ENCODE measurements at places on chromosomes 6 and 20.

DNA sequence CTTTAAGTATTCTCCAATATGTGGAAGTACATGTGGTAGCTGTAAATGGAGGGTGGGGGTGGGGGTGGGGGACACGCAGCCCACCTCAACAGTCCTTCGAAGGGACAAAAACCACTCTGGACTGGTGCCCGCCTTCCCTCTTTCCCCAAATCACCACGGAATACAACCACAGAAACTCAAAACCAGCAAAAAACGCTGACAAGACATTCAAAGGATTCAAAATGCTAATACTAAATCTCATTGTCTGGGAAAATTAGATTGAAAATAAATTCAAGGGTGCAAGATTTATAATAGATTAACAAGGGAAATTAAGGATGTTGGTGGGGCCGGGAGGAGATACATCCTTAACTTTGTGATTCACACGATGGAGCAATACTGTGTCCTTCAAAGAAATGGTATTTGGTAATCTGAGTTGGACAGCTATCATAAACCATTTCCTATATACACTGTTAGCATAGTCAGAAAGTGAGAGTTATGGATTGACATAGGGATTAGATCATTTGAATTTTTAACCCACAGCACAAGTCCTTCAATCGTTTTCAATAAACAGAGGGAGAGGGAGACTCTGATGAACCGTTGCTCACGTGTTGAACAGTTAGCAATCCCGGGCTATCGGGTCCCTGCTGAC lies 766 bp upstream of the TBC1D22B start:
- DNase-seq, result no peak

GRCh38 chr6:52359403-52359802 lies 2.5 kb upstream of the PAQR8 start:
- DNase-seq, result no peak

DNA sequence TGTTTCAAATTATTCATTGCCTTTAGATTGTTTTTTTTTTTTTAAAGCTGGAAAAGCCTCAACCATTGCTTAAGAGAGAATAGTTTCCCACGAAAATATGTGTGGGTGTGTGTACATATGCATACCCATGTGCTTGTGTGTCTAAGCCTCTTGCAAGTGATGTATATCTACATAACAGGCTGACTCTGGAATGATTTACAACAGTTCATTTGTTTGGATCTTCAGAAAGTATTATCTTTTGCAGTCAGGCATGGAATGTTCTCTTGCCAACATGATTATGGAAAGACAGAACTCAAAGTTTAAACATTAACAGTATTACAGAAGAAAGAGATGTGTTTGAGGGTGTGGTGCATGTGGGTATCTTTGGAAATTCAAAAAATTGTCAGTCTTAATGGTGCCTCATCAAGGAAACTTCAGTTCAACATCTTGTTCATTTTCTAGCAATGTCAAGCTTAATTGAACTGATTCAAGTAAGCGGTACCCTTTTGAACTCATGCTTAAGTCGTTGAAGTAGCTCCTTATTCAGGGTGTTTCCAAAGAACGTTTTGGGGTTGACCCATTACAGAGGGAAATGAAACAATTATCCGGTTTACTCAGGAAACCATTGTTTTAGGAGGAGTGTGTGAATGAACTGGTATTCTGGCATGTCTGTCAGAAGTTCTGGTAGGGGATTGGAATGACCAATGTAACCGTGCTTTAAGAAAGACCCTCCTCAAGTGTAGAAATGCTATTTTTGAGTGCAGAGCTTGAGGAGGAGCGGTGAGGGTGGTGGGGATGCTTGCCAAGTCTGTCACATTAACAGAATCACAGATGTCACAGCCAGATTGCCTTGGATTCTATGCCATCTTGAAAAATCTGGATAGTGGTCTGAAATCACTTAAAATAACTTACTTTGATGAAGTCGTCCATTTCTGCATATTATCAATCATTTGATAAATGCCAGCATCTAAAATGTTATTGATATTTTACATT lies 60.3 kb downstream of the ADGRG6 start:
- no peak for DNase-seq

GRCh38 chr20:21682521-21682954 lies 22.9 kb upstream of the PAX1 start:
- DNase-seq, result no peak

- DNase-seq, result no peak
Measured at GRCh38 chr20:61439251-61439650, 187.2 kb downstream of the CDH4 start.

GRCh38 chr20:50513169-50514034 lies 3.2 kb downstream of the PTPN1 start:
- DNase-seq, result peak; percentile 23
